Mesenteric fat pad (tissue), 1 donor: ENCODE measurements at places on chromosomes 1 and 21. TPM values are rescaled to one million over a fixed set of nuclear protein-coding genes. Genes with fewer than 3 reads are reported as not detected.

DNA sequence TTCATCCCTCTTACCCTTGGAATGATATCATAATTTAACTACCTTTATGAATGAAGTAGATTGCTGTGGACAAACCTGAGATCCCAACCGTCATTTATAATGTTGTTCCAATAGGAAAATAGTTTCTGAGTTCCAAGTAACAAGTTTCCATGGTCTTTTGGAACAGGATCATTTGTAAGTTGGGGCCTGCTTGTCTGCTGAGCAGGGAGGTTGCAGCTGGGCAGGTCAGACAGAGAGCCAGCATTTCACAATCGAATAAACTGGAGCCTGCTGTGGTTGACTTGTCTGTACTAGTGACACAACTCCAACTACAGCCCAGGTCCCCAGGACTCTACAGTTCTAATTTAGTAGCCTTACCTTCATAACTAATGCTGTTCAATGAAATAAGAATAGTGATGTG, 18.6 kb upstream of the RALGPS2 start:
- no peak for DNase-seq

DNA sequence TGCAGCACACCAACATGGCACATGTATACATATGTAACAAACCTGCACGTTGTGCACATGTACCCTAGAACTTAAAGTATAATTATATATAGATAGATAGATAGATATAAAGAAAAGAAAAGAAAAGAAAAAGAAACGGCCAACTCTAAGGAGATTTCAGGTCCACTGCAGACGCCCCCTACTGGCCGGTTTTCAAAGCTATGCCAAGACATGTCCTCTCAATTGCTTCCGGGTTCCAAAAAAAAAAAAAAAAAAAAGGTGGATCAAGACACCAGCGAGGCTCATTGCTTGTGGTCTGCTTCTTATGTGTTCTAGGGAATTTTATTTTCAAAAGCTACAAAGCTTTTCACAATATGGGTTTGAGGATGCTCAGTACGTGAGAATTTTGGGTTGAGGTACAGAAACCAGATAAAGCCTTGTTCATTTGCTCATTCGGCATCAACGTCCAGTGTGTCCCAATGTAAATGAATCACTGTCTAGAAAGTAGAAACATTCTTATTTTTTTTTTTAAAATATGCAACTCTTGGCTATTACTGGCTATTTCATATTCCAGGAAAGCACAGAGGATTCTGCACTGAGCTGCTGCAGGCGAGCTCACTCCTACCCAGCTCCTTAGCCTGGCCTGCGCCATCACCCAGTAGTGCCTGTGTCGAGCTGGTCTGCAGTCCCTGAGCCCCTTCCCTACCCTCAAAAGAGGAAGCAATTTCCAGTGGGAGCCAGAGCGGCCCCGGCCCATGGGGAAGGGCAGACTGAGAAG, 643.0 kb downstream of the KIF26B start:
- DNase-seq = no peak

DNA sequence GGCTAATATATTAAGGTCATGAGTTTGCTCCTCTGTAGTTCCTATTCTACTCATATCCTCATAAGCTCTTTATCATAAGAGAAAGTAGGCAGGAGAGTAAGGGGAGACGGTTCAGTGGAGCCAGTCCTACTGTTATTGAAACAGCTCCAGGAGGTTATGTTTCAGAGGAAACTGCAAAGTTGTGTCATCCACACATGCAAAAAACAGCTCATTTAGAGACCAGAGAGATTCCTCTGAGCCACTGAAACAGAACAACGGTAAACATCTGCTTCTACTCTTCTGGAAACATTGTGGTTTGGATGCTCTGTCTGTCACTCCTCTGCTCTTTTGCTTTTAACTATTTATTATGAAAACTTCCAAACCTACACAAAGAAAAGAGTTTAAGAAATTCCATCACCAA, 66.3 kb upstream of the PPP2R5A start:
- no peak for DNase-seq

Gene BARHL2
- not detected for total RNA-seq

DNA sequence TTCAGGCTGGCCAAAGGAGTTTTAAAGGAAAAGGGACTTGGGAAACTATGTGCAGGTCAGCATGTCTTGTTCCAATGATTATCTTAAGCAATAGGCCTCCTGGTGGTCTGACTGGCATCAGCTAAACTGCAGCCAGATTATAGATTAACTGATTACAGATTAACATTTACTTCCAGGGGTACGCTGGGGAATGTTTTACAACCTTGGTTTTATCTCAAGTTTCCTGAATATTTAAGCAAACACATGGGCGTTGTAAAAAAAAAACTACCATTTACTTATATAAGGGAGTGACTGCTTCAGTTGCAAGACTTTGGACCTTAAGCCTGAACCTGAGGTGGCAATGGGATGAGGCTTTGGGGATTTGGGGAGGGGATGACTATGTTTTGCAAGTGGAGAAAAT, 600.6 kb upstream of the B3GALT2 start:
- no peak for DNase-seq

Gene DIPK1A
- 25.9 TPM for total RNA-seq

GRCh38 chr1:24900985-24901781, 28.9 kb downstream of the RUNX3 start:
- DNase-seq = peak; percentile 45

- no peak for DNase-seq
Measured at GRCh38 chr21:34865400-34866241, 183.5 kb downstream of the RUNX1 start.
